ENCODE measurements at places on chromosomes 16 and 17.

GRCh38 chr16:17261197-17261858, 209.4 kb downstream of the XYLT1 start:
- no peak for DNase-seq

DNA sequence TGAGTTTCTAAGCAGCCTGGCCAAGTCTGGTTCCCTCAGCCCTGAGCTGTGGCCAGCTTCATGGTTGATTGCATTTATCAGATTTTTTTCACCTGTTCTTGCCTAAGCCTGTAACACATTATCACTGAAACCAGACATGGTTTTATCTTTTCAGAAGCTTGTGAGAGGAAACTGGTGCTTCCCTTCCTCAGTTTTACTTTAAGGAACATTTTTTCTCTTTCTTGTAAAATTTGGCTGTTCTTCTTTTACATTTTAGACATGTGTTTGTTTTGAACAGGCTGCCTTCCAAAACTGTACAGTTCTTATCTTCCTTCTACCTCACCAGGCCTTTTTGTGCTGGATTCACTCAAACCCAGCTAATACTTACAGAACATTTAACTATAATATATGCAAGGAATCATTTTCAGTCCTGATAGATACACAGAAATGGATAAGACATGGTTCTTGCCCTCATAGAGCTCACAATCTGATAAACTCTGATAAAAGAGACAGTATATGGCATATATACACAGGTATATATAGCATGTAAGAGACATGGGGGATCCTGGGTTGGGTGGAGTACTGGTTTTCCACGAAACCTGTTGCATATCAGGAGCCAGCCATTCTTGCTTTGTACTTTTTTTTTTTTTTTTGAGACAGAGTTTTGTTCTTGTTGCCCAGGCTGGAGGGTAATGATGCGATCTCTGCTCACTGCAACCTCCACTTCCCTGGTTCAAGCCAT, 44.5 kb downstream of the ZNRF1 start:
- DNase-seq, result no peak

GRCh38 chr17:48104440-48104839, 3.1 kb upstream of the SNX11 start:
- DNase-seq, result no peak

- no peak for DNase-seq
These were observed 147.5 kb upstream of the GSE1 start for GRCh38 chr16:85465328-85466303.

GRCh38 chr16:72241930-72242329, 70.0 kb upstream of the PMFBP1 start:
- no peak for DNase-seq

GRCh38 chr17:68273722-68274121, 17.2 kb downstream of the SLC16A6 start:
- no peak for DNase-seq

- no peak for DNase-seq
These were observed 267.1 kb upstream of the TBX2 start for GRCh38 chr17:61132524-61132923.

DNA sequence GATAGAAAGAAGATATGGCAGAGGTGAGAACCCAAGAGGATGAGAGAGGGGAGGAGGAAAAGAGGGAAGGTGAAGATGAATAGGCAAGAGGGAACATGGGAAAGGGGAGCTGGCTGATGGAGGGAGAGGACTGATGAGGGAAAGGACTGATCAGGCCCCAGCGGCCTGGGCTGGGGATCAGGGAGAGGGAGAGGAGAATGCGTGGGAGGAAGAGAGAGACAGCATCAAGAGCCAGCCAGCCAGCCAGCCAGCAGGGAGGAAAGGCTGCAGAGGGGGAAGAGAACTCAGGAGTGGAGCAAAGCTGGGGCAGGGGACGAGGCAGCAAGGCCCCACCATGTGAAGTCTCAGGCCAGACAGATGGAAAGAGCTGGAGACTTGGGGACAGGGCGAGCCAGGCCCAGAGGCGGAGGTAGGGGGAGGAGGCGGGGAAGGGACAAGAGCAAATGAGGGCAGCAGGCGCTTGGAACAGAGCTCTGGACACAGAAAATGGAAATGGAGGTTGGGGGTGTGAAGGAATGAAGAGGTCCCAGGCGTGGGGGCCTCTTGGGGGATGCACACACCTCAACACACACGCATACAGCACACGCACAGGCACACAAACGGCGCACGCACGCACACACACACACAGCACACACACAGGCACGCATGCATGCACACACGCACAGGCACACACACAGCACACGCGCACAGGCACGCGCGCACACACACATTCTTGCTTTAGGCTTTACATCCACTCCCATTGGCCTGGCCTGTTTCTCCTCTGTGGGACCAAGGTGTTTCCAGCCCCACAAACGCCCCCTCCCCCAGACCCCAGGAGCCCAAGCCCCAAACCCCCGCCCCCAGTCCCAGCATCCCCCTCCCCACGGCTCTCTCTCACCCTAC, 12.3 kb downstream of the DLG4 start:
- DNase-seq, result no peak

DNA sequence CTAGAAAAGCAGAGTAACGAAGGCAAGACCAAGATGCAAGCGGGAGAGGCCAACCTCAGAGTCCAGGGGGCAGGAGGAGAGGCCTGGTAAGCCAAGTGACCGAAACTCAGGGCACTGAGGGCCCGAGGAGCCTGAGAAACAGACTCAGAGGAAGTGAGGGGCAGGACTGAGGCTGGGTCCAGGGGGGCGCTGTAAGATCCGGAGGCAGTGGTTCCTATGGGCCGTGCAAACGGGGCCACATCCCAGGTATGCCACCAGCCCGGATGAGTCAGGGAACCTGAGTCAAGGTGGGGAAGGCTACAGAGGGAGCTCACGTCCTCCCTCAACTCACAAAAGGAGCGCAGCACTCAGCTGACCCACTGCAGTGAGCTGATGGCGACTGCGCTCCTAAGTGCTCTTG, 8.3 kb downstream of the ZDHHC7 start:
- DNase-seq, result no peak

DNA sequence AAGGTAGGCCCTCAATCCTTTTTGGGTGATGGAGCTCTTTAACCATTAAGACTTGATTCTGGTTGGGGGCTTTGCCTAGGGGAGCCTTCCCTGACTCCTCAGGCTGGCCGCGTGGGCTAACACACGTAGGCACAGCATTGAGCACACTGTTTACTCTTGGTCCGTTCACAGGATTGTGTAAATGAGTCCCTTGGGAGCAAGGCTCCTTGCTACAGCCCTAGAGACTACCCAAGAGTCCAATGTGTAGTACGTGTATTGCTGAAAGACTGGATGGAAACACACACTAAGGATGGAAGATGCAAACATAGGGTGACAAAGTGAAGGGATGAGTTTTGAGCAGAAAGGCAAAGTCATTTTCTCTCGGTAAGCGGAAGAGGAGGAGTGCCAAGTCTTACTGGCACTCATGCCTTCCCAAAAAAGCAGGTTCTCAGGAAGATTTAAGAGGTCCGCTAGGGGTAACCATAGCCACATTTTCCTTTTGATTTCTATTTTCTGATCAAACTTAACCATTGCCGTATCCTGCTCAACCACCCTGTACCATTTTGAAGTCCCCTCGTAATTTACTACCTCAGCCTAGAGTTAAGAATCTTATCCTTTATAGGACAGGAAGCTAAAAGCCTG, 911 bp upstream of the ITGA2B start:
- no peak for DNase-seq

GRCh38 chr16:56559109-56559508, 5.8 kb upstream of the MT4 start:
- DNase-seq, result no peak

DNA sequence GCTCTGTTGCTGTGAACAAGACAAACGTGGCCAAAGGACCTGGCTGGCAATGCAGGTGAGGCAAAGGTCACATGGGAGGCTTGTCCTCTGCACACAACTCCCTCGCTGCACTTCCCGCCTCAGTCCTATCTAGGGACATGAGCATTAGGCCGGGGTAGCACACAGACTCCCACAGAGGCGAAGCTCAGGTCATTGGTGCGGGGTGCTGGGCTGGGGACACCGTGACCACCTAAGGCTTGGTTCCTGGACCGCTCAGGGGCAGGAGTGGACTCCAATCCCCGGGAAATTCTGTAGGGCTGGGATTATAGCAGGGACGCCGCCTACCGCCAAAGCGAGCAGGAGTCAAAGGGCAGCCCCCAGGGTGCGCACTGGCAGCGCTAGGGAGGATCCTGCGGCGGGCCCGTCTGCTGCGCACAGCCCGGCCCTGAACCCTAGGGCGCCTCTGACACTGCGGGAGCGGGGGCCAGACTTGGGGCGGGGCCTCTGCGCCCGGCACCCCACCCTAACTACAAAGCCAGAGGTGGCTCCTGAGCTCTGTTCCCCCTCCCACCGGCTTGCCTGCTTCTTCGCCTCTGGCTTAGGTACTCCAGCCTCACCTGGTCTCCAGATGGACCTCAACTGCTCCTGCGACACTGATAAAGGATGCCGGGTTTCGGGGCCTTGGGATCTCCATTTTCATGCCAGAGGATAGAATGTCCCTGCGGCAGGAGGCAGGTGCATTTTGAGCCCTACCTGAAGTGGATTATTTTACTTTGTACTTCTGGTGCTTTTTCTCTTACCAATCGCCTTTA, 3.9 kb upstream of the MT1B start:
- DNase-seq, result no peak

DNA sequence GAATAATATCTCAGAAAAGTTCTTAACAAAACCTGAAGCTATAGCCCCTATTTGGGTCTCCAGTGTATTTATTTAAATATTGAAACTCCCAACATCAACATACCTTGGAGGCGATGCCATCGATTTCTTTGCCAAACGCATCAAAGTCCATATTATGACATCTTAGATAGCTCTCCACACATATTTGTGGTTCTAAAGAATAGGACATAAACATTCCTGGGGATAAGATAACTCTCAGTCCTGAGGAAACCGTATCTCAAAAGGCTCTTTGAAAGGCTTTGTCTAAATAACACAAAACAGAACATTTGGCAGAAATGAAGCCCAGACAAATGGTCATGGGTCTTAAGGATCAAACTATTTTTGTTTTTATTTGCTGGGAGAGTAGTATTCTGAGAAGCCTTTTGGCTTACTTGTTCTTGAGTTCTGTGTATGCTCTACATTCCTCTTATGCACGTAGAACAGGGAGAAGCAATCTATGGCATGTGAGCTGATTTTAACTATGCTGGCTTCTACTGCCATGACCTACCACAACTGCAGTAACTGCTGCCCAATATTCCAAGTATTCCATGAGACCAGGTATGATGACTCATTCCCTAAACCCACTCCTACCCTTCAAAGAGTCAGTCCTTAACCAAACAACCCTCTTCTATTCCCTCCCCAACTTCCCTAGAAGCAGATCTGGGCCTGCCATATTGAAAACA, 279.0 kb upstream of the ZFHX3 start:
- no peak for DNase-seq

DNA sequence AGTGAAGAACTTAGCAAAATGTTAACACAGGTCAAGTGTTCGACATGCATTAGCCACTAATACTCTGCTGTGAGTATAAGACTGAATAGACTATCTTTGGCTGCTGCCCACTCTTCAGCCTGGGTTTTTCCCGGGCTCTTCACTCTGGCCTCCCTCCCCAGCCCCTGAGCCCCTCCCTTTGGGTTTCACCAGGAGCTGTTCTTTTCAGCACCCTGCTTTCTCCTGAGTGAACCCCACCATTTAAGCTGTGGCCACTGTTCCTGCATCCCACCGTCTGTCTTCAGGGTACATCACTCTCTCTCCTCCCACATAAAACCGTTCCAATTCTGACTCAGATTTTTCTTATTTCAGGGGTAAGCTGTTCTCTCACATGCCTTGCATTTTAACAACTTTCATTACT, 92.0 kb upstream of the ASIC2 start:
- DNase-seq, result no peak

DNA sequence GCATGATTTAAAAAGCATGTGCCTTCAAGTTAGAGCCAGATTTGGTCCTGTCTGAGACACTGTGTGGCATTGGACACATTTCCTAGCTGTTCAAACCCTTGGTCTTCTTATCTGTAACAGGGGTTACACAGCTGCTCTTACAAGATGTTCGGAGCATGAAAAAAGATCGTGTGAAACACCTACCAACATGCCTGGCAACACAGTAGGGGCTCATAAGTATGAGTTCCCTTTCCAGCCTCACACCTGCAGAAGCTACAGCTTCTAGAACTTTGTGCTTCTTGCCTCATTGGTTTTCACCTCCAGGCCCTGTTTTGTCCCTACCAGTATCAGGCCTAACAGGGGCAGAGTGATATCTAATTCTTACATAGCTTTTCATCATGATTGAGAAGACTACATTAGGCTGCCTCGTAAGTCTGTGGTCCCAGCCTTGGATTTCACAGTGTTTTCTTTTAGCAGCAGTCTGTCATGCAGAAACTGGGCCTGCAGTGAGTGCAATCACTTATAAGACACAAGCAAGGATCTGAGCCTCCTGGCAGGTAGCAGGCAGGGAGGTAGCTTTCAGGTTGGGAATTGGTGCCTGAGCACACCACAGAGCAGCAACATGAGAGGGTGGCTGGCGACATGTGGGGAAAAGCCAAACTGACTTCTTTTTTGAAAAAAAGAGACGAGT, 78.8 kb downstream of the CCDC182 start:
- DNase-seq, result no peak

DNA sequence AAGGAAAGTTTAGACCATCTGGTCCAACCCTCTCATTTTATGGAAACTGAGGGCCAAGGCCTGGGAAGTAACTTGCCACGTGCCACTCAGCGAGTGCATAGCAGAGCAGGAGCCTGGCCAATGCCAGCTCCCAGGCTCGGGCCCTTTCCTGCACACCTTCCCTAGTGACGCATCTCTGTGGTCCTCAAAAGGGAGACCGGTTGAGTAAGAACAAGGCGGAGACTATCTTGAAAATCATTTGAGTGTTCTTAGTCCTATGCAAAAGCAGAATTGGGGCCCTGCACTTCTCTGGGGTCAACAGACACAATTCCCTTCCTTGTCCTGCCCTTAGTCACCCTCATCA, 2.8 kb downstream of the CCL4 start:
- DNase-seq, result no peak

- no peak for DNase-seq
These were observed 4.3 kb upstream of the TLCD2 start for GRCh38 chr17:1714427-1714979.

- no peak for DNase-seq
These were observed at the start of gene KATNB1 for GRCh38 chr16:57735755-57736418. KATNB1 (plus strand) TSS chr16:57735770; CDS start chr16:57737244, 1,474 bp downstream.

- no peak for DNase-seq
These were observed 1.9 kb downstream of the CDK5R1 start for GRCh38 chr17:32488604-32489180.
